ENCODE measurements at places on chromosomes 7 and 10.

GRCh38 chr7:46126675-46127300, 205.7 kb upstream of the IGFBP3 start:
- no peak for DNase-seq

DNA sequence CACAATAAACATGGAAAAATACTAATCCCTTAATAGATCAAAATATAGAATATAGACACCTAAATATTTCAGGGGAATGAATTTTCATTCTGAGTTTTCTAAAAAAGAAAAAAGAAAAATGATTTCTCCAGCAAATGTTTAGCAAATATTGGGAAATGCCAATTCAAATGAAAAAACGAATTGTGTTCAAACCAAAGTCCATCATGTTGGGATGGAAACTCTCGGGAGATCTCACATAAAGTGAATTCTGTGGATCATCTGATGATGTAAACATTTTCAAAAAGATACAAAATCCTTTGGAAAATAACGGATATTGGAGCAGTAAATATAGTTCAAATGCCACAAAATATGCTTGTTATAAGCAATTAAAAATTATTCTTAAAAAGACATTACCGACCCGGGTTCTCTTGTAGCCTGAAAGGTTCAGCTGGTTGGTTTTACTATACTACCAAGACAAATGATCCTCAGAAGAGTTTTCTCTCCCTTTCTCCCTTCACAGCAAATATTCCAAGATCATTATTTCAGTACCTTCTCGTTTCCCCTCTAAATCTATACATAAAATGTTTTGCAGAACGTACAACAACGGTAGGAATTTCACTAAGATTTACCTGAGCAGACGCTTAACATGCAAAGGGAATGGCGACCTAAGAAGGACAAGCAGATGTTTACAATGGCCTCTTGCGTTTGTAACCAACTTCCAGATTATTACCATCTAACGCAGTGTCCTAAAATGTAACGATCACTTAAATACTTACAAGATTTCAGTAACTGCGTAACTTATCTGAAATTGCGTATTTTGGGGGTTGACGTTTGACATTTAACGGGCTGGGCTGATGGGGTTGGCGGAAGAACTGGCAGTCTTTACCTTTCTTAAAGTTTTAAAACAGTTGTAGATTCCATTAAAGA, 2.5 kb downstream of the HOXA13 start:
- no peak for DNase-seq

- no peak for DNase-seq
Observed at GRCh38 chr10:113965683-113966082, 78.0 kb upstream of the ADRB1 start.

- no peak for DNase-seq
Observed at GRCh38 chr7:17040716-17041115, 158.9 kb upstream of the AGR3 start.

DNA sequence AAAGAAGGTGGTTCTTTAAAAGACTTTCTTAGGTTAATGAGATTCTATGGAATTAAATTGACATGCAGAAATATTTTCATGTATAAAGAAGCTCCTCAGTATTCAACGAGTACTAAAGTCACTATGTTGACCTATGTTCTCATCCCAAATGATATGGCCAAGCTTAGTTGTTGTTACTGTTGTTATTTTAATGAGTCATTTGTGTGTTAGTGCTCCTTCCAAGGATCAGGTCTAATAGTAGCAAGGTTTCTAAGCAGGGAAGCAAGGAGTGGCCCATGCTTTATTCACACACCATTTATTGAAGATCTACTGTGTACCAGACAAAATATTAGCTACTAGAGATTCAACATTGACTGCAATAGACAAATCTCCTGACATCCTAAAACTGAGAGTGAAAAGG, 41.9 kb downstream of the LRRN3 start:
- no peak for DNase-seq

GRCh38 chr10:49359349-49360270, 36.3 kb downstream of the DRGX start:
- DNase-seq, result no peak

DNA sequence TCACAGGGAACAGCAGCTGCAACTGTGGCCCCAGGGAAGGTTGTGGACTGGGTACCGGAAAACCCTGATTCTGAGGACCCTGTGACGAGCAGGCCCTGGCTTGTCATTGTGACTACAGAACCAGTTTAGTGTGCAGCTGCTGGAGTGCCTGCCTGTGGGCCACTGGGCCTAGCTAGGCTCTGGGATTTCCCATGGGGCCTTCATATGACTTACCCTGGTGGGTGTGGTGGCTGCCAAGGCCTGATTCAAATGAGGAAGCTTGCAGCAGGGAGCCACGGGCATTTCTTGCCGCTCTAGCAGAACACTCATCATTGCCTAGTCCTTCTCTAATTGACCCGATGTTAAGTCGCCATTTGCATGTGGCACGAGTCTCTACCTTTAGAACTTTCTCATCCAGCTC, 14.7 kb upstream of the CAMK2G start:
- DNase-seq, result no peak

DNA sequence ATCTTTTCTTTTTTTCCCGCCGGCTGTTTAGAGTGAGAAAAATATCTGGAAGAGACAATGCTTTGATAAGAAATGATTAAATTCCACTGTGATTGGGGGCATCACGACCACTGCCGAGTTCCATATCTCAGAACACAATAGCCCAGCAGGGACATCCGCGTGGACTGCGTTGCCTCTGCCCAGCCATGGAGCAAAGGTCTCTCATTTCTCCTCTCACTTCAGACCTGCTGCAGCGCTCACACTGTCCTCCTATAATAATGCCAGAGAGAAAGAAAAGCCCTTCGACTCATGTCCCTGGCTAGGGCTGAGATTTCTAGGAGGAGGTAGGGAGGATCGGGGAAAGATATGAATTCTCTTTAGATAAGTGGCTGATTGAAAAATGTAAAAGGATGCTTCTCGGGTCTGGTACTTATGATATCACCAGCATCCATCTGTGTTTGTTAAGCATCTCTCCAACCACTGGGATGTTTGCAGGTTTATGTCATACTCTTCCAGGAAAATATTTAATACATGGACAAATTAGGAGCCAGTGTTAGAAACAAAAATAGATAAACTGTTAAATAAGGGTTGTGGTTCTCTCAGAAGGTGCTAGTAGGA, 472.9 kb upstream of the AKR1E2 start:
- no peak for DNase-seq

- DNase-seq, result no peak
Observed at GRCh38 chr10:74875966-74876365, 49.6 kb downstream of the KAT6B start.

DNA sequence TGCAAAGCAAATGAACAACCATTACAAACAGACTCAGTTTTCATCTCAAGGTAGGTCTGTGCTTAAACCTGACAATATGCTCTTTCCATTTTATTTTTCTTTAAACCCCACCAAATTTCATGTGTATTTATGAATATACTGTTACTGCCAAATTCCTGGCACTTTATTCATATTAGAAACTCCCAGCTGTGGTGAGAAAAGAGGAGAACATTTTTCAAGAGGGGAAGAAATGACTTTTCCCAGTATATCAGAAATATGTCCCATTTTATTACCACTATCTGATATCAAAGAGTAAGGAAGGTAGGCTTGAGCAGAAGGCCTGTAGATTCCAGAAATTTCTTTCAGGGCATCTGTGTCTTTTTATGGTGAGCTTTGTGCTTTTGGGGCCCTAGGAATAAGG, 189.6 kb downstream of the ADAM12 start:
- no peak for DNase-seq

GRCh38 chr7:50608196-50608906, 43.1 kb upstream of the DDC start:
- DNase-seq, result no peak

- no peak for DNase-seq
Observed at GRCh38 chr7:155660059-155660757, 15.7 kb downstream of the RBM33 start.

DNA sequence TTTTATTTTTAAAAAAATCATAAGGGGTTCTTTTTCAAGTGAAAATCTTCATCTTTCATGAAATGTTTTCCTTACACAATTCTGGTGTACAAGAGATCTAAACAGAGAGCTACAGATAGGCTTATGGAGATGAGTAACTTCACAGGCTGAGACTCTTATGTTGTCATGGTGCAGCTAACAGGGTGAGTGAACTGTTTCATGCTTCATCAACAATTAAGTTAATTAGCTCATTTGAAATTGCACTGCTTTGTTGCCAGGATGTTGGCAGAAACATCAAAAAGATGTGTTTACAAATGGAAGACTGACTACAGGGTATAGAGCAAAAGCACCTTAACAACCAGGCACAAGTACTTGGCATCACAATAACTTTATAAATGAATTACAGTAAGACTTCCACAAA, 230.8 kb downstream of the FOXP2 start:
- no peak for DNase-seq

GRCh38 chr7:100546129-100546925, 7.3 kb downstream of the AGFG2 start:
- no peak for DNase-seq

DNA sequence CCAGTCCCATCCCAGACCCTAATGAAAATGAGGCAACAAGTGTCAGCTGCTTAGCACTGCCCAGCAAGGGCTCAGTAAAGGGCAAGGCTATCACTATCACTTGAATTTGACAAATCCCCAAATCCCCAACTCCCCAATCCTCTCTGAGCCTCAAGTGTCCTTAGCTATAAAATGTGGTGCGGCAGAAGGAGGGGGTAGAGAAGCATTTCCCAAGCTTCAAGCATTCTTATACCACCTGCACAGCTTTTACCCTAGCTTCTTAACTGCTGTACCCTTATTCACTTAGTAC, 41.6 kb downstream of the XPNPEP1 start:
- DNase-seq, result no peak

- no peak for DNase-seq
Observed at GRCh38 chr7:92044940-92045339, 89.3 kb downstream of the CYP51A1 start.

DNA sequence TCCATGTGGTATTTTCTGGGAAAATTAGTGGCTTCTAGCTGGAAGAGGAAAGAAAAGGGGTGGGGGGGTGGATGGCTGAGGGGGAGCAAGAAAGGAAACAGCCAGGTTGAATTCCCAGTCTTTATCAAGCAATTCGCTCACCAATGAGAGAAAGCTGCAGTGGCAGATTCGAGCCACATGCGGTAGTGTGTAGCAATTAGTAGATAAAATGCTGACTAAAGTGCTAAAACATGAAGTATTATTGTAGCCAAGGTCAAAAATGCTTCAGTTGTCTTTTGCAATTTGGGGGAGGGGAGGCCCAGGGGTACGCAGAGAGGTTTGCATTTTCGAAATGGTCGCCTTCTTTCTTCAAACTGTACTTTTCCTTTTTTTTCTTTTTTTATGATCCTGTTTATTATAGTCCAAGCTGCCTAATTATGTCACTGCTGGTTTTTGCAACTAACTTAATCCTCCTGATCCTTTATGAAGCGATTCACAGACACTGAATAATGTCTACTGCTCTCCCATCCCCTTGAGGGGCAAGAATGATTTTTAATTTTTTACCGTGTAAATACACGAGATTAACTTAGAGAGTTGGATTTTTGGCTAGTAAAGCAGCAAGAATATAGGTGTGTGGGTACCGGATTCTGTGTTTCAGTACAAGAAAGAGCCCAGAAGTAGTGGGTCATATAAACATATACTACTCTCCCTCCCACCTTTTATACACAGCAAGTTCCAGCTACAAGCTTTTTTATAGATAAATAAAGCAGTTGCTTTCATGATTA, 3.6 kb upstream of the ARID5B start:
- DNase-seq, result no peak

DNA sequence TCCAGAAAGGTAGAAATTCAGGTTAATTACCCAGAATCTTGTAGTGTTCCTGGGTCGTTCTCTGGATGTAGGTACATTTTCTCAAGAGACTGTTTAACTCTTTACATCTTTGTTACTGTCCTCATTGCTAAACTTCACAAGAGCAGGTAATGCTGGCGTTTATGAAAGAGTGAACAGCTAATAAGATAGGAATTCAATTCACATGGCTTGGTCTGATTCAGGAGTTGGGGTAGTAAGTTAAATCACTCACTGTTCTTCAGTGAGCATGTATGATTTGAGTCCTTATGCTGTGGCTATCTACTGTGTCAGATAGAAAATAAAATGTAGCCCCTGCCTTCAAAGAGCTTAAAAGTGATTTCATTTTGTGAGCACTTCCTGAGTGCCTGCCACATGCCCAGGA, 480.0 kb downstream of the LRMDA start:
- no peak for DNase-seq

DNA sequence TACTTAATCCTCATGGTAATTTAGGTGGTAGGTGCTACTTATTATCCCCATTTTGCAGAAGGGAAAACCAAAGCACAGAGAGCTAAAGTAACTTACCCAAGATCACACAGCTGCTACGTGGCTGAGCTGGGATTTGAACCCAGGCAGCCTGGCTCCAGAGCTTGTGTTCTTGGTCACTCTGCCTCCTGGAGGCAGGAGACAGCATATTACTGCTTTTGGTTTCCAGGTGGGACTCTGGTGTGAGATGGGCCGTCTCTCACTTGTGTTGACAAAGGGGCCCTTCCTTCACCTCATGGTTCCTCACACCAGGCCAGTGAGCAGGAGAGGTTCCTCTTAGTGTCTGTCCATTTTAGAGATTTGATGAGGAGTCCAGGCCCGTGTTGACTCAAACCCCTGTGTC, 79.8 kb upstream of the PPIF start:
- DNase-seq, result no peak

- no peak for DNase-seq
Observed at GRCh38 chr7:139403601-139404000, 43.9 kb downstream of the LUC7L2 start.

DNA sequence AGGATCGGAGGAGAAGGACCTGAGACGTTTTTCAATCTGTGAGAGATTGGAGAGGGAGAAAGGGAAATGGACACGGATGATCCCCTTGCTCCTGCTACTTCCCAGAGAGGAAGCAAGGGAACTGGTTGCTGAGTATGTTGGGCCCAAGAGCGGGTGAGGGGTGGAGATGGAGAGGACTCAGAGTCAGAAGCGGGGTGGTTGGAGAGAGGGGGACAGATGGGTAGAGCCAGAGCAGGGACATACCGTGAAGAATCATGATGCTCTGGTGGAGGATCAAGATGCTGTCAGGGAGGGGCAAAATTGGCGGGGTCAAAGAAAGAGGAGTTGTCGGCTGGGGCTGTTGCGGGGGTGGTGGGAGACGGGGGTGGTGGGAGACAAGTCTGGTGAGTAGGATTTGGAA, 2.4 kb upstream of the CHST3 start:
- no peak for DNase-seq

GRCh38 chr10:21530641-21531040, 3.4 kb upstream of the MLLT10 start:
- no peak for DNase-seq

GRCh38 chr7:7516662-7517061, 19.0 kb downstream of the COL28A1 start:
- DNase-seq, result no peak
